Neuronal stem cell (in vitro differentiated cells): ENCODE measurements at places on chromosomes 7 and 10.

- H3K27ac ChIP-seq, result no peak overlapping the region
- no peak for DNase-seq
- H3K4me1 ChIP-seq, result no peaks in the 10 kb centered on the region
- no peaks in the 10 kb centered on the region for H3K36me3 ChIP-seq
Measured at GRCh38 chr10:48771234-48771633, 86.6 kb downstream of the WDFY4 start.

DNA sequence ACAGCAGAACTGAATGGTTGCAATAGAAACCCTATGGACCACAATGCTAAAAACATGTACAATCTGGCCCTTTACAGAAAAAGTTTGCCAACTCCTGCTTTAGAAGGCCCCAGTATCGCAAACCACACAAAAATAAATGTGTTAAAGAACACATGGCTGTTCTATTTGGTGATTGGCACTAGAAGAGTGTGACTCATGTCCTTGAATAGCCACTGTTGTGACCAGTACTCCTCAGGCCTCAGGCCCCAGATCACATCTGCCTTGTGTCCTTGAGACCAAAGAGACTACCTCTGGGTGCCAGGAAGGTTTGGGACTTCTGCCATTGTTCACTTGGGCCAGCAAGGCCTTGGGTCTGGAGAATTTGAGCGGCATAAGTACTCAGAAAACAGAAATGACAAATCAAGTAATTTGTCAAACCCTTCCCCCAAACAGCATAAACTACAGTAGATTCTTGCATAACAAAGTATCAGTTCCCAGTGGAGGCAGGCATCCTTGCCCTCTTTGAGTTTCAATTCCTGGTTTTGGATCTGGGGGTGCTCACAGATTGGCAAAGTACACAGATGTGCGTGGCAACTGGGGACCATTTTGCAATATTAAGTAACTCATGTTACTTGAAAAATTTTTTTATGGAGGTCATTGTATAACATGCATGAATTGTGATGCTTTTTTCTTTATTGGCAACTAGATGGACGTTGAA lies 50.2 kb downstream of the MTURN start:
- H3K36me3 ChIP-seq, result no peaks in the 10 kb centered on the region
- peaks cover 6% of the 10 kb centered on the region for H3K27me3 ChIP-seq
- no peak overlapping the region for H3K4me3 ChIP-seq
- H3K27ac ChIP-seq, result no peak overlapping the region

DNA sequence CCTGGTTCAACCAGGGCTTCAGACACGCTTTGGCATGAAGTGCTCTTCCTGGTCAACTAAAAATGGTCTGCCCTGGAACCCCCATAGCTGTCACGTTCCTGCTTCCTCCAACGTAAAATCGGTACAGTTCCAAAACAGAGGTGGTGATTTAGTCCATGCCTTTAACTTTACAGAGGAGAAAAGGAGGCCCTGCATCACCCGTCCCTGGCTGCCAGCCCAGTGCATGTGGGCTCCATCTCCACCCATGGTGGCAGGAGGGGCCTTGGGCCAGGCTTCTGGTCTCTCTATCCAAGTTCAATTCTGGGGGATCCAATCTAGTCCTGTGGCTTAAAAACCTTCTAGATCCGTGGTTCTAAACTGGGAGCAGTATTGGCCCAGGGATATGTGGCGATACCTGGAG lies 18.7 kb downstream of the ECHDC3 start:
- H3K36me3 ChIP-seq, result no peaks in the 10 kb centered on the region
- H3K4me1 ChIP-seq, result no peaks in the 10 kb centered on the region
- DNase-seq, result no peak
- H3K27ac ChIP-seq, result no peak overlapping the region
- no peak overlapping the region for H3K4me3 ChIP-seq

DNA sequence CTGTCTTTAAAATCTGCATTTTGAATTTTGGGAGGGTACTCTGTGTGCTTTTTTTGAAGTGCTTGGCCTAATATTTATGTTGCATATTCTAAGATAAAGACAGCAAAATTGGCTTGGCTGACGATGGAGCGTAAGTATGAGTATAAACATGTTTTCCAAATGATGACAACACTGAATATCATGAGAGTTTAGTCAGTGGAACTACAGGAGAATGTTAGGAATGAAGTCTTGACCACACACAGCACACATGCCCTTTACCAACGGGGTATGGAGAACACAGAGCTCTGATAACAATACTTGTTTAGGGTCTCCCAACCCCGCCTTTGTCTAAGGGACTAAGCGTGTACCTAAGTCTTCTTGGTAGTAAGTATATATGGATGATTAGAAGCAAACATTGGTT lies 253.9 kb upstream of the FZD8 start:
- H3K4me1 ChIP-seq, result peaks cover 3% of the 10 kb centered on the region
- H3K36me3 ChIP-seq, result no peaks in the 10 kb centered on the region
- H3K27ac ChIP-seq, result no peak overlapping the region
- no peak for DNase-seq
- no peak overlapping the region for H3K4me3 ChIP-seq

GRCh38 chr7:1344421-1344820 lies 111.7 kb downstream of the UNCX start:
- H3K36me3 ChIP-seq, result no peaks in the 10 kb centered on the region
- H3K27ac ChIP-seq, result no peak overlapping the region
- H3K27me3 ChIP-seq, result peaks cover 25% of the 10 kb centered on the region
- H3K4me3 ChIP-seq, result no peak overlapping the region
- H3K4me1 ChIP-seq, result no peaks in the 10 kb centered on the region

- no peak for DNase-seq
- no peak overlapping the region for H3K27ac ChIP-seq
- H3K36me3 ChIP-seq, result peaks cover 1% of the 10 kb centered on the region
- H3K4me1 ChIP-seq, result no peaks in the 10 kb centered on the region
Measured at GRCh38 chr7:152340161-152340560, 95.6 kb downstream of the KMT2C start.

GRCh38 chr7:2211259-2211880 lies 21.4 kb downstream of the MAD1L1 start:
- H3K27me3 ChIP-seq, result no peaks in the 10 kb centered on the region
- DNase-seq, result no peak
- no peak overlapping the region for H3K27ac ChIP-seq
- no peak overlapping the region for H3K4me3 ChIP-seq
- no peaks in the 10 kb centered on the region for H3K4me1 ChIP-seq
- peaks cover 62% of the 10 kb centered on the region for H3K36me3 ChIP-seq
